ENCODE measurements at places on chromosomes 12 and 14.
A peak's percentile ranks its signal among the peaks of the same experiment; 100 is the strongest.

- DNase-seq, result no peak
These were observed 145.0 kb downstream of the WIF1 start for GRCh38 chr12:64976131-64976530.

- no peak for DNase-seq
These were observed 62.3 kb downstream of the R3HDM2 start for GRCh38 chr12:57368349-57369095.

DNA sequence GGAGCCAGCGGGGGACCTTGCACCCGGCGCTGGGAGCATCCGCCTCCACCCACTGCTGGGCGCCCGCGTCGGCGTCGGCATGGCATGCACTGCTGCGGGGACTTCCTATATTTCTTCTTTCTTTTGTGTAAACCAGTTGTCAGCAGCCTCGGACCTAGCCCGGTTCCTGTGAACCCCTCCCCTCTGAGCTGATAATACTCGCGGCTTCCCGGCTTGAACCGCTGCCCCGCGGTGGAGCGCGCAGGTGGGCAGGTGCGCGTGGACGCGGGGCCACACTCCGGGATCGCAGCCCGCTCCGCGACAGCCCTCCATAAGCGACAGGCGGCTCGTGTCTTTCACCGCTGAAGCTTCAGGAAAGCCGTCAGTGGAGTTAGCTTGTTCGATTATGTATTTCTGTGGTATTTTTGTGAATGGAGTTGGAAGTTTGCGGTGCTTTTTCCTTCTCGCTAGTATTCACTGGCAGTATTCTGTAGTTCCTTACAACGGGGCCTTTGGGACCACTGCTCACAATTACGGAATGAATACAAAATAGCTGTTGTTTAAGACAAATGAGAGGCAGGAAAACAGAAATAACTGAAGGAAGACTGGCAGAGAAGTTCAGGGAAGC is 870 bp downstream of the BMAL2 start:
- DNase-seq, result no peak

DNA sequence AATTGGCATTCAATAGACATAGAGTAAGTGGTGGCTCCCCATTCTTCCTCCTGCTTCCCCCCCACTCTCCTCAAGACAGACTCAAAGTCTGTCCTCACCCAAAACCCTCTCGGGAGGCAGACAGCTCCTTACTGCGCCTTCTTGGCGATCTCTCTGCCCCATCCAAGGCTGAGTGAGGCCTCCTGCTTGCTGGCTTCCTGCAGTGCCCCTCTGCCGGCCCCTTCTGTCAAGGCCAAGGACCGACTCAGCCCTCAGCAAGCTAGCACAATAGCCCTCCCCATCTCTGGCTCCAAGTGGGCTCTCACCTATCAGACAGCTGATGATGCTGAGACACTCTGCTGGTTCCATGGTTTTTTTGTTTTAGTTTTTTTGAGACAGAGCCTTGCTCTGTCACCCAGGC is 62.5 kb upstream of the DLK1 start:
- DNase-seq, result no peak

- no peak for DNase-seq
These were observed 196.7 kb upstream of the PELI2 start for GRCh38 chr14:55921511-55921910.

DNA sequence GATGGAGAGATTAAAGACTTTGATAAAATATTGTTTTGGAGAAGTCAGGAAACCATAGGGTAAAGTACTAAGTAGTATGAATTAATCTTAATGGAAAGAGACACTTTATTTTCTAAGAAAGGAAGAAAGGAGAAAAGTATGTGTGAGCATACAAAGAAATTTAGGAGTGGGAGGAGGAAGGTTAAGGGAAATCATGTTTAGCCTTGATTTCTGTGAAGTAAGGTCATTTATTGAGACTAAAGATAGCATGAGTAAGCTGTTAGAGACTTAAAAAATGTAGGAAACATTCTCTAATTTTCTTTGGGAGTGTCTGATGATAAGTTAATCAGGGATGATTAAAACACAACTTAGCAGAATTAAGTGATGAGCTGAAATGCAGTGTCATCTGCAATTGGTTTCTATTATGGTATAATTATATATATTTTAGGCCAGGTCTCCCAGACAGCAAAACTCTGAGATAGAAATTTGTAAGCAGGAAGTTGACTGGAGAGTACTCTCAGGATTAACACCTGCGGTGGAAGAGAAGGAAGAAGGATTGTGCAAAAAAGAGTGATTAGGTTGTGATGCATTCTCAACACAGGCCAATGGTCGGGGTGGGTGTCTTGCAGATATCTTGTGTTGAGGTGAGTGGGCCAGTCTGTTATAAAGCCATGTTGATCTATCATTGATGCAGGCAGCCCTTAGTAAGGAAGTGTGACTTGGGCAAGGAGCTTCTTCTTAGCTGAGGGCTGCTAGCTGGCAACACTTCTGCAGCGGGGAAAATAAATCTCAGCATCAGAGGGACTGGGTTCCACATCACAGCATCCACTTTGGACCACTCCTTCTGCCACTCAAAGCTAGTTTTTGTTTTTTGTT is 256.2 kb downstream of the AEBP2 start:
- no peak for DNase-seq

- no peak for DNase-seq
These were observed 398.6 kb downstream of the ZFP36L1 start for GRCh38 chr14:68394118-68394763.

- DNase-seq, result peak; percentile 10
These were observed 12.4 kb downstream of the MSI1 start for GRCh38 chr12:120356567-120357030.

GRCh38 chr14:104262515-104263514 is 124.4 kb downstream of the KIF26A start:
- DNase-seq, result no peak

- DNase-seq, result no peak
These were observed 30.9 kb downstream of the LRTM2 start for GRCh38 chr12:1851151-1851701.

DNA sequence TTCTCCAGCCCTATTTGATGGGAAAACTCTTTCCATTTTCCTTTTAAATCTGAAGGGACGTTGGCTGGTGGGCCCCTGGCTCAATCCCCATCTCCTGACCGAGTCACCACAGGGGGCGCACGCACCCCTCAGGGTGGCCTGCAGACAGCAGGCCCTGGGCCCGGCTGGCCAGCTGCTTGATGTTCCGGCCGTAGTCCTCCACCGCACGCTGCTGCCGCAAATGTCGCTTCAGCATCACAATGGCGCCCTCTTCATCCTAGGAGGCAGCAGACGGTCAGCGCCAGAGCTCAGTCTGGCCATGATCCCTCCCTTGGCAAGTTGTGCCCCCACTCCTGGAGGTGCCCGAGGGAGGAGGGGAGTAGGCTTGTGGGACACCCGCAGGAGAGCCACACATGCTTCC is 70.0 kb downstream of the PLEKHG3 start:
- DNase-seq, result no peak

DNA sequence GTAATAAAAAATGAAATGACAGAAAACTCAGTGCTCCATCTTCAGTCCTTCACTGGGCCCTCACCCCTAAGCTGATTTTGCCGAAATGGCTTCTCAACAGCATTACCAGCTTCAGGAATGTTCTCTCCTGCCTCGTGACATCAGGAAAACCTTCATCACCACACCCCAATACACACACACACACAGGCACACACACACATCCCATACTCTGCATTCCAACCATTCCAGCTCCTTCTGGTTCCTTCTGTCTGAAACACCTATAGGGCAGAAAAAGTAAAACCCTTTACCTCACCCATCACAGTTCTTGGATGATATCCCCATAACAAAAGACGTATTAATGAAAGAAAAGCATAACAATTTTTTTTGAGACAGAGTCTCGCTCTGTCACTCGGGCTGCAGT is 75.9 kb downstream of the CCDC60 start:
- DNase-seq, result no peak

- DNase-seq, result no peak
These were observed 304.1 kb downstream of the ACSS3 start for GRCh38 chr12:81381951-81382350.

DNA sequence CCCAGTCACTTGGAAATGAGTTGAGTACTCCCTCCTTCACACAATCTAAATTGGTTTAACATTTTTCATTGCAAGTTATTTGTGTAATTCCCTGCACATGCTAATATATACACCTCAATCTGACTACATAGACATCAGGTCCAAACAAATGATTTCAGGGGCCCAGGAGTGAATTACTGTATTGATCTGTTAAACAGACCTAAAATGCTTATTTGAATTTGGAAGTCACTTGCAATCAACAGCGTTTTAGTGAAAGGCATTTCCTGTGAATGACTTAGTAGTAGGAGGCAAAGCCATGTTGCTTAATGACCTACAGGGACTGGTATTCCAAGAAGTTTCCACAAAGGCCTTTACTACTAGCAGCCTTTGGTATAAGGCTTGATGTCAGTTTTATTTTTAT is 22.6 kb upstream of the SLC15A5 start:
- no peak for DNase-seq

DNA sequence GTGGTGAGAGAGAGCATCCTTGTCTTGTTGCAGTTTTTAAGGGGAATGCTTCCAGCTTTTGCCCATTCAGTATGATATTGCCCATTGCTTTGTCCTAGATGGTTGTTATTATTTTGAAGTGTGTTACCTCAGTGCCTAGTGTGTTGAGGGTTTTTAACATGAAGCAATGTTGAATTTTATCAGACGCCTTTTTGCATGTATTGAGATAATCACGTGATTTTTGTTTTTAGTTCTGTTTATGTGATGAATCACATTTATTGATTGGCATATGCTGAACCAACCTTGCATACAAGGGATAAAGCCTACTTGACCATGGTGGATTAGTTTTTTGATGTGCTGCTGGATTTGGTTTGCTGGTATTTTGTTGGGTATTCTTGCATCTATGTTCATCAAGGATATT is 302.3 kb upstream of the G2E3 start:
- DNase-seq, result no peak

DNA sequence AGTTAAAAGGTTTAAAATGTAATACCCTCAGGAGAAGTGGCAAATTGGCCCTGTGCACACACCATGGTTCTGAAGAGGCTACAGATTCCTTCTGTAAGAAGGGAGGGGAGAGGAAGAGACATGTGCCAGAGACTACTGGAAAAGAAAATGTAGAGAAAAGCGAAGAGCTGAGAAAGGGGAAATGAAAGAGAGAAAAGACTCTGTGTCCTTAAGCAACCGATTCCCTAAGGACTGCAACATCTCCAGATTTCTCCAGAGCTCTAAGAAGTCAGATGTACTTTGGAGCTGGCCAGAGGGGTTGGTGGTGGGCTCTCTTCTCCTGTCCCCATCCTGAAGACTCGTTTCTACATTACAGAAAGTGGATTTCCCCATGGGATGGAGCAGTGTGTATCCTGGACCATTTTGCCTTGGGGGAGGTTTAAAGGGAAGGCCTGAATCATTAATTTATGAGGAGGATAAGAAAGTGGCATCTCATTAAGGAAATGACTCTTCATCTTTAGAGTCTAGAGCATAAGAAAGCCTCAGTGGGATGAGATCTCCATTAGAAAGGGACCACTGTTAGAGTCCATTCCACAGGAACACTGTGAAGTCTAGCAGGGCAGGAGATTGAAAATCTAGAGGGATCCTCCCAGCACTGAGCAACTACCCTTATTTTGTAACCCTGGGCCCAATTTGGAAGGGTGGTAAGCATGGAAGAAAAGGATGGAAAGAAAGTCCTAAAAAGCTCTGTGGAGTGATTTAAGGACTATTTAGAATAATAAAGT is 45.5 kb upstream of the FUT8 start:
- no peak for DNase-seq

- DNase-seq, result no peak
These were observed 34.7 kb downstream of the SSH1 start for GRCh38 chr12:108822497-108823205.

- DNase-seq, result no peak
These were observed 83.4 kb downstream of the PRORP start for GRCh38 chr14:35205737-35206136.

- DNase-seq, result no peak
These were observed 87.9 kb upstream of the AVPR1A start for GRCh38 chr12:63238892-63239291.

DNA sequence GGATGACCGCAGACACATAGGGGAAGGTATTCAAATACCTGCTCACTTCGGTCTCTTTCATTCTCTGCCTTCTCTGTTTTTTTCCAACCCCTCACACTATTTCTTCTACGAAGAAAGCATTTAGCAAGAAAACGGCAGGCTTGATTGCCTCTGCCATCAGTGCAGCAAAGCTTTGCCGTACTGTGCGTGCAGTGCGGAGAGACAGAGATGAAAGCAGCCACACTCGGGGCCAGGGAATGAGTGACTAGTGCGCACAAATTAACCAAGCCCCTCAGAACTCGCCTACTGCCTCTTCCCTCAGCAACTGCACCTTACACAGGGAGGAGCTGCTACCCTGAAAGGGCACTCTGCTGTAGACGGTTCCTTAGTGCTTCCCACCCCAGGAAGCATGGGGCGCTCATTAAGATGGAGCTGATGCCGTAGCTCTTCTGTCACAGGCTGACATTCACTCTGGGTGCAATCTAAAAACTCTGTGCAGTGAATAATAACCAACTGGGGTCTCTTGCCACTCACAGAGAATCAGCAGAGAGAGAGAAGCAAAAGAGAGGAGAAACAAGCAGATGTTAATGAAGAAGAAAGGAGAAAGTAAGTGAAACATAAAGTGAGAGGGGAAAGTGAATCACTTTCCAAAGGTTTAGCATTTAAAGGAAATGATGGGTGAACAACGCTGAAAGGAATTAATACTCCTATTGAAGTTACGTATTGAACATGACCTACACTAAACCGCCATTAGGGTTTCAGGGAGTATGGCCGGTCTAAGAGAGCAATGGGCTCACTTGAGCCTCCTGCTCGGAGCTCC is 69.4 kb downstream of the GRIN2B start:
- DNase-seq, result no peak

GRCh38 chr12:24414480-24414879 is 465.0 kb upstream of the SOX5 start:
- DNase-seq, result no peak

GRCh38 chr14:28001002-28001401 is 765.6 kb upstream of the FOXG1 start:
- no peak for DNase-seq

- no peak for DNase-seq
These were observed 878.5 kb downstream of the BCL11B start for GRCh38 chr14:98393527-98393926.

- peak; percentile 86 for DNase-seq
These were observed 101.2 kb upstream of the SLC38A2 start for GRCh38 chr12:46473634-46474329.

DNA sequence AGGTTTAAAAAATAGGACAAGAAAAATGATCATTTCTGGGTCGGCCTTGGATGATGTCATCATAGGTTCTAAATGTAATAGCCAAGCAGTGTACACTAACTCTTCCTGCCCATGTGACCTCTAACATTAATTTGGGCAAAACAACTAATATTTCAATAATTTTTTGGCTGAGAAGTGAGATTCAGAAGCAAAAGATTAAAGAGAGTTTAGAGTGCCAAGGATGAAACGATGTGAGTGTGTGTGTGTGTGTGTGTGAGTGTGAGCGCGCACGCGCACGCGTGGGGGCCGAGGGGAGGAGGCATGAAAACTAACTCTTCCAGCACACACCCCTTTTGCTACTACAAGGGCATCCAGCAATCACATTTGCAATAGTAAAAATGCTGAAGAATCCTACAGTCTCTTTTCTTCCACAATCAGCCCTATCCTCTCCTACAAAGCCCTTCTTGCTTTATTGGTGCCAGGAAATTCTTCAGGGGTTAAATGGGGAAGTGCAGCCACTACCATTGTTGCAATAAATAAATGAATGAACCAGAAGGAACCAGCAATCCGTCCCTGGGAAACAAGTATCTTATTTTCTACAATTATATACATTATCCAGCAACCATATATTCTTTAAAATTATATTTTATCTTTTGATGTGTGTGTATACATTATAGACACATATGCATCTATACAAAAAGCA is 52.9 kb downstream of the PEBP1 start:
- DNase-seq, result no peak

GRCh38 chr12:128807161-128807724 is 16.5 kb downstream of the SLC15A4 start:
- DNase-seq, result no peak

- no peak for DNase-seq
These were observed 108.3 kb downstream of the KIF26A start for GRCh38 chr14:104246401-104247335.
